Hematopoietic multipotent progenitor cell treated with erythropoietin and hydrocortisone succinate and interleukin-3 and kit ligand, for 17 days (in vitro differentiated cells): ENCODE measurements at places on chromosomes 6 and 20.
A peak's percentile ranks its signal among the peaks of the same experiment; 100 is the strongest.

- no peak for DNase-seq
These were observed 54.9 kb downstream of the CDH4 start for GRCh38 chr20:61306937-61307475.

- no peak for DNase-seq
These were observed 38.5 kb upstream of the TFB1M start for GRCh38 chr6:155352811-155353210.

- no peak for DNase-seq
These were observed 33.7 kb downstream of the RNF146 start for GRCh38 chr6:127300411-127300810.

DNA sequence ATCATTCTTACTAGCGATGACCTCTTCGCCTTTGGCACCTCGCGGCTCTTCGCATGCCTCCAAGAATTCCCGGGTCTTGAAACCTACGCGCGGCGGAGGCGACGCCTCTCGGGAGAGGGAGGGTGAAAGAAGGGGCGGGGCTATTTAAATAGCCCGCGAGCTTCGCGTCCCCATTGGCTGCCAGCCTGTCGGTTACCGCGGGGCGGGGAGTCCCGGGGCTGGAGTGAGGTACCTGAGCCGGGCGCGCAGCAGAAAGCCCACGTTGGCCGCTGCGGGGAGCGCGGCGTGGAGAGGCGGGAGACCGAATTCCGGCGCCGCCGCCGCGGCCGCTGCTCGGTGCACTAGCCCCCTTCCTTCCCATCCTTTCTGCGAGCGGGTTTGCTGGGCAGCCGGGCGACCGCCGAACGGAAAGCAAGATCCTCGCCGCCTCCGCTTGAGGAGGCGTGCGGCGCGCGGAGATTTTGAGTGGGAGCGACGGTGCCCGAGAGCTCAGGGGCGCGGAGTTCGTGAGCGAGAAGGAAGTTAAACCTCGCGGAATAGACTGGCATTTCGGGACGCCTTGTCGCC lies at the start of gene BMP6:
BMP6 (plus strand) TSS at position 251 of the 567 bp plus-strand sequence. CDS start 857 bp downstream, outside the sequence.
- DNase-seq = peak; percentile 49

DNA sequence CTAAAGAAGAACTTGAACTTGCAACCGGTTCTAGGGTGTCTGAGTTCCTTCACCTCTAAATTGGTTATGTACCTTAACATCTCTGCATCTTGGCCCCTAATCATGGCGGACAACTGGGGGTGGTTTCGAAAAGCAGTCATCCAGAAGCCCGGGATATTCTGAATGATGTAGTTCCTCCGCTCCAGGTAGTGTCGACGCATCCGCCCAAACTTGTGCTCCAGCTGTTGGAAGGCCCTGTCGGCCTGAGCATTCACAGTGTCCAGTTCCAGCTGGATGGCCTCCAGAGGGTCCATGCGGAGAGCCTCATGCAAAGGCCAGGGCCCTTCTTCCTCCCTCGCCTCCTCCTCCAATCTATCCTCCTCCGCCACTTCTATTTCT lies 887 bp downstream of the TSPYL1 start:
- DNase-seq = no peak

GRCh38 chr20:20423117-20423516 lies 55.2 kb downstream of the INSM1 start:
- DNase-seq = no peak
